Heart left ventricle (tissue), 16 donors: ENCODE measurements at places on chromosomes 1 and 21. TPM values are rescaled to one million over a fixed set of nuclear protein-coding genes. Genes with fewer than 3 reads are reported as not detected.

The OR14A16 gene
- total RNA-seq = not detected

The GPR153 gene
- 6.7 TPM for total RNA-seq

The GNAT2 gene
- total RNA-seq = not detected

The FCRL5 gene
- not detected for total RNA-seq

The ADAM30 gene
- not detected for total RNA-seq

The OR2C3 gene
- total RNA-seq = not detected

The PLXNA2 gene
- total RNA-seq = 13.3 TPM

The PNRC2 gene
- total RNA-seq = 77.7 TPM

The CYP4X1 gene
- total RNA-seq = 0.86 TPM

DNA sequence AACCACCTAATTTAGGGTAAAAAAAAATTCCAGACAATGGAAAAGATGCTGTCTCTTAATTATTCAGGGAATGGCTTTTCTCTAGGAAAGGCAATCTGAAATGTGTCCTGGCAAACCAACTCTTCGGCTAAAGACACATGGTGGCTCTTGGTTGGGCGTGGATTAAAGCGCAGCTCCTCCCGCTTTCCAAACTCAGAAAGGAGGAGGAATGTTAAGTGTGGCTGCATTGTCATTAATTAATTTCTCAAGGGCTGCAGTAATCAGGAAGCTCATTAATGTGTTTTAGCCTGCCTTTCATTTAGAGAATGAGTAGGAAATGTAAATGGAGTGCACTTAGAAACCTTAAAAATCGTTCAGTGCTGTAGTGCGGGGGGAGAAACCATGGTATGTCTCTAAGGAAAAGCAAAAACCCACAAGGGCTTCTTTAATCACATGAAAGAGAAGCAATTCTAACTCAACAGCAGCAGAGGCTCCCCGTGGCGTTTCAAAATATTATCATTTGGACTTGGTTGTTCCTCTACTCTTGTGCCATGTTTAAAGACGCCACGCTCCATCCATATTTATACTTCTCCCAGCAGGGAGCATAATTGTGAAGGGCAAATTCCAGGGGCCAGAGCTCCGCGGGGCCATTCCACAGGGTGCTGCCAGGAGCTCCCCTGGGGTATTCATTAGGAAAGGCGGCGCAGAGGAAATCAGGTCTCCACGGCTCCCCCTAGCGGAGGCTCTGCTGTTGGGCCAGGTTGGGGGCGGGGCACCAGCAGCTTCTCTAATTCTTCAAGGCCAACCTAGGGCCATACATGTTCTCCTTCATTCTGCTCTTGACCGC is 91.9 kb upstream of the SSX2IP start:
- peak; percentile 63 for DNase-seq

DNA sequence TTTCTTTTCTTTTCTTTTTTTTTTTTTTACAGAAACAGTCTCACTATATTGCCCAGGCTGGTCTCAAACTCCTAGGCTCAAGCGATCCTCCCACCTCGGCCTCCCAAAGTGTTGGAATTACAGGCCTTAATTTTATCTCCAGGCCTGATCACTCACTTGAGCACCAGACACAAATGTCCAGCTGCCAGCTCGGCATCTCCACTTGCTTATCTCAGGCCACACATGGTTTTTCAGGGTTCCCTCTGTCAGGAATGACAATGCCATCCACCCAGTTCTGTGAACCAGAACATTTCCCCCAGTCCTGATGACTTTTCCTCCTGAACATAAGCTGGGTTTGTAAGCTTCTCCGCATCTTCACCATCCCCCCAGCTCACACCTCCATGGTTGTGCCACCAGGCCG is 44.6 kb upstream of the ZNF281 start:
- no peak for DNase-seq

DNA sequence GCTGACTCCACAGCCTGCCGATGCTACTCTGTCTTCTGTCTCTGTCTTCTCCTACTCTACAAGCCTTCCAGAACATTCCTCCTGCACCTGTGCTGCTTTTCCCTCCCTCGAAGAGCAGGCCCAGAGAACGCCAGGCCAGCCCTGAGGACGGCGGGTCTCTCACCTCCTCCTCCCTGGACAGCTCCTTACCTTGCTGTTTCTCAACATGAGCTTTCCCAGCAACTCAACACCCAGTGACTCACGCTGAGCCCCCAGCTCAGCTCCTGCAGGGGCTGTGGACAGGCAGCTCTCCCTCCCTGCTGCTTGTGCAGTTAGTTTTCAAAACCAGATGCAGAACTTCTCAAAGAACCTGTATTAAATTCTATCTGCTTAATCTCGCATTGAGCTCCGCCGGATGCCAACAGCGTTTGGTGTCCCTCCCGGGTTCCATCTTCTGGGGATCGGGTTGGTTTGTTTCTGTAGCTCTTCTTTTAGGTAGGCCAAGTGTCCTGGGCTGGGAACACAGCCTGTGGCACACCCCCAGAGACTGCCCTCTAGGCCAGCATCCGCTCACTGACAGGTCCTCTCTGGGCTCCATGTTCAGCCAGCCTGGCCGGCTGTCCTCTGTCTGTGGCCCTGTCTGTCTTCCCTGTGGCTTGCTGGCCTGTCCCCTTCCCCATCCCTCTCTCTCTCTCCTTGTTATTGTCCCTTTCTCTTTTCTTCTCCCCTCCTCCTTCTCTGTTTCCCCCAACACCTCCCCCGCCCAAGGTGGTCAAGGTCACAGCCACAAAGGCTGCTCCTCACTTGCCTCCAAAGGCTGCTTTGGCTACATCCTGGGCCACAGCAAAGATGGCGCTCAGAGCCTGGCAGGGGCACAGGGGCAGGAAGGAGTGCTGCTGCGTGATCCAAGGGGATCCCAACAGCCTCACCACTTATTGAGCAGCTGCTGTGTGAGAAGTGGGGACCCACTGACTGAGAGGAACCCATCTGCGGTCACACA is 391.0 kb downstream of the MATN1 start:
- no peak for DNase-seq

- DNase-seq = no peak
Measured at GRCh38 chr1:1322418-1322817, 2.0 kb downstream of the INTS11 start.

DNA sequence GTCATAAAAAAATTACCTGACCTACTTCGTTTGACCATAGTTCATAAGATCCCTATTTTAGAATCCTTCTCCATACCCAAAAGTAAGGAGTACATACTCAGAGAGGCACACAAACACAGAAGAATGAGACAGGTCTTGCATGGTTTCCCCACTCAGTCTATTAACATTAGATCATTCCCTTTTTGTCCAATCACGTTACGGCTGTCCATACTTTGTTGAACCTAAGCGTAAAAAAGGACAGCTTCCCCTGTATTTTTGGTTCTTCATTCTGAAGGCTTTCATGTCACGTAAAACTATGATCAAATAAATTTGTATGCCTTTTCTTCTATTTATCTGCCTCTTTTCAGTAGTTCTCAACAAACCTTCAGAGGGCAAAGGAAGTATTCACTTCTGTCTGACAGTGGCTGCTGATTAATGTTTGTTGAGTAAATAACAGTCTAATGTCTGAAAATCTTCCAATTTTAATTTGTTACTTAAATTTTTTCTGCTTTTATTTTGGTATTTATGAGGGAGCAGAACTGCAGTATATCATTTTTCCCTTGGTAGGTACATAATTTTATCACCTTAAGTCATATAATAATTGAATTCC is 16.4 kb downstream of the PKN2 start:
- no peak for DNase-seq

DNA sequence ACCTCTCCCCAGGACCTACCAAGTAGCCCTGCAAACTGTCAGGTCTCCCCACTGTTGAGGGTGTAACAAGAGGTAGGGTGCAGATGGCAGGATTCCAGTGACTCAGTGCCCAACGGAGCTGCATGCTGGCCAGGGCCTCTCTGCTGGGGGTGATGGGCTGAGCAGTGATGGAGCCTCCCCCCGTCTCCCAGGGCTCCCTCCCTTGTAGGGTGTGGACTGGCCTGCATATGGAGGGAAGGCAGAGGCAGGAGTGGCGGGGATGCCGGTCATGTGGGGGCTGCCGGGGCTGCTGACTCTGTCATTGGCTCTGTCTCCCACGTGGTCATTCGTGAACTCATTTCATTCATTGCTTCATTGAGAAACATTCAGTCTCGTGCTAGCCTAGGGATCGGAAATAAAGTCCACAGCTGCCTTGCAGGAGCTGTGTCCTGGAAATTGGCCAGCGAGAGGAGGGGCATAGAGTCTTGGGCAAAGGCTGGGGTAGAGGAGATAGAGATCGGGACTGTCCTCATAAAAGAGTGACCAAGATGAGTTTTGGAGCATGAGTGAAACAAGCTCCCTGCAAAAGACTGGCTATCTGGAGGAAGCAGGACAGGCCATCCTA is 22.9 kb upstream of the DISP3 start:
- no peak for DNase-seq

GRCh38 chr1:78377356-78377928 is 113.3 kb upstream of the PTGFR start:
- no peak for DNase-seq

GRCh38 chr21:27047283-27047657 is 80.4 kb upstream of the ADAMTS5 start:
- no peak for DNase-seq

DNA sequence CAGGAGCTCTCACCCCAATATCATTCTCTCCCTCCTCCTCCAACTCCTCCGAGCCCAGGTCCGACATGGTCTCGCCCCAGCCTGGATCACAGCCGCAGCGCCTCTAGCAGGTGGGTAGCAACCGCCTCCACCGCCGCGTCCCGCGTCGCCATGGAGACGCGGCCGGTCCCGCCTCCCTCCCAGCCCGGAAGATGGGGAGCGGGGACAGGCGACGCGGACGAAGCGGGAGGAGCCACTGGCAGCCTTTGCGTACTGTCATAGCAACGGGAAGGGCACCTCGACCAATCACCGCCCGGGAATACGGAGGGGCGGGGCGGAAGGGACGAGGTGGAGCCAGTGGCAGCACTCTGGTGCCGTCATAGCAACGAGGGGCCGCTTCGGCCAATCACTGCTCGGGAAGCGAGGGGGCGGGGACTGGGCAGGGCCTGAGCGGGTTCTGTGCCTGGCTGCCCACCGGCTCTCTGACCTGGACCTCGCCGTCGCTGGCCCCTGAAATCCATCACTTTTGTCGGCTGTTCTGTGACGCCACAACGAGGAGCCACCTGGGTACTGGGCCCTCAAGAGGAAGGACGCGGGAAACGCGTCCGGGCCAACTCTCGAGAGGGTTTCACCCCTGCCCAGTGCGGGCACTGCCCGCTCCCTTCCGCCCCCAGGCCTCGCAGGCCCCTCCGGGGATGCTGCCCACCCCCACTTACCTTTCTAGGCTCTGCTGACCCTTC is at the start of gene RSPH1:
RSPH1 (minus strand) TSS at position 105 of the 719 bp plus-strand sequence; CDS start at position 67, 38 bp downstream.
- DNase-seq = peak; percentile 100

GRCh38 chr1:181604482-181605249 is 121.3 kb downstream of the CACNA1E start:
- DNase-seq = no peak

GRCh38 chr1:245260110-245260882 is 105.5 kb downstream of the KIF26B start:
- no peak for DNase-seq

GRCh38 chr1:97905141-97905940 is 15.5 kb downstream of the DPYD start:
- DNase-seq = no peak

DNA sequence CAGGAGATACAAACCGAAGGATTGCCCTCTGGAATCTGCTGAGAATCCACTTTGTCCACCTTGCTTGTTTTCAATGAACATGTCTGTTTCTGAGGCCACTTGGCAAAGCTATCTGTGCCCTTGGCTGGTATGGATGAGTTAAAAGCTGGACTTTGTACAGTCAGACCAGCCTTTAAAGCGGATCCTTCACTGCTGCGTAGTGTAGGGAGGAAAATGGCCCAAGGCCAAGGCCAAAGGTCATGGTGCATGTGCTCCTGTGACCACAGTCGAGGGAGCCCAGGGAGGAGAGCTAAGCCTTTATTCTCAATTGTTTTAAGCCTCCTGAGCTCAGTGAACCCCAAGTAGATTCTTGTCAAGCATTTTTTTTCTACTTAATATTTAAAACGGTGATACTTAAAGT is 37.0 kb downstream of the KCNJ15 start:
- DNase-seq = peak; percentile 32

- no peak for DNase-seq
Measured at GRCh38 chr1:207243442-207244408, 77.8 kb upstream of the CD55 start.

- DNase-seq = no peak
Measured at GRCh38 chr21:14259747-14260146, 43.8 kb downstream of the RBM11 start.

DNA sequence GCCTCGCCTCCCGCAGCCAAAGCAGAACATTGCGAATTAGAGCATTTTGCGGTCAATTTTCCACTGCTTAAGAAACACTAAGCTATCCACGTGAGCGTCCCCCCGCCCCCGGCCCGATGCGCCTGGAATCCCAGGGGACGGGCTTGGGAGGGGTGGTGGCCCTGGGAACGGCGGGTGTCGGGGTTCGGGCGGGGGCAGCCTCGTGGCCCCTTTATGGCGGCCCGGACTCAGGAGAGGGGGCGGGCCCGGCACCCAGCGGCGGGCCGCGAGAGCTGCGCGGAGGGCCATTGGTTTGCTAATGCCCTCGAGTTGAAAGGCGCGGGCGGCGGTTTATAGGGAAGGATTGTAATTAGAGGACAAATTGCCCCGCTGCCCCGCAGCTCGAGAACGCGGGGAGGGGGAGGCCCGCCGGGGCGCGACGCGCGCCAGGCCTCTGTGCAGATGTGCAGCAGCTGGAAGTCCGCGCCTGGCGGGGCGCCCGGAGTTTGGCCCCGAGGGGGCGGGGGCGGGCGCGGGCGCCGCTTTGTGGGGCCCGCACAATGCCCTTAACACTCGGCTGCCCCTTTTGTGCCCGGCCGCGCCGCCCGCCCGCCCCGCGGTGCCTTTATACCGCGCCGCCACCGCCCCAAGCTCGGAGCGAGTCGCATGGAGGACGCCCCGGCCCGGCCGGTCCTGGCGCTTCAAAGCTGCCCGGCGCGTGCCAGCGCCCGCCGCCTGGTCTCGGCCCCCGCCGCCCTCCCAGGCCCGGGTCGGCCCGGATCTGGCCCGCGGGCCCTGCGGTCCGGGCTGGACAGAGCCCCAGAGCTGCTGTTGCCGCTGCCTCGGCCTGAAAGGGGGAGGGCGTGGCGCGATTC is 1.9 kb upstream of the HES3 start:
- no peak for DNase-seq

GRCh38 chr1:229874136-229874535 is 192.9 kb upstream of the GALNT2 start:
- no peak for DNase-seq

- no peak for DNase-seq
Measured at GRCh38 chr21:44019568-44019958, 7.5 kb downstream of the TRAPPC10 start.

DNA sequence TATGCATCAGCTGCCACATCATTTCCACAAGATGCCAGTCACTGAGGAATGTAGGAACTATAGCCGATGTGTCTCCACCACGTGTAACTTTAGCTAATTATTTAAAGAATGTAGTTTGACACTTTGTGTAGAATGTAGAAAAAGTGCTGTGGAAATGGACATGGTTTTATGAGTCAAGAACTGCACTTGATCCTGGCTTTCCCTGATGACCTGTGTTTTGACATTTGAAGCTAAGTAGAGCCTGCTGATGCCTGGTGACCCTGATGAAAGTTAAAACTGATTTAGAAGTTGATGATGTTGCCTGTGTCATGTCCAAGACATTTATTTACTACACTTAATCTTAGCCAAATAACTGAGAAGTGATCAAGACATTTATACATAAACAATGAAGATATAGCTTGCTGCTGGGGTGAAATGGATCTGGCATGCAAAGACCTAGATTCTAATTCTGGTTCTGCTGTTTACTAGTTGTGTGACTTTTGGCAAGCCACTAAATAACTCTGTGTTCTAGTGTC is 4.4 kb upstream of the OSBPL9 start:
- DNase-seq = no peak

- DNase-seq = no peak
Measured at GRCh38 chr1:31688233-31688918, 15.4 kb downstream of the COL16A1 start.
